ENCODE measurements at places on chromosomes 7 and 10. TPM values are rescaled to one million over a fixed set of nuclear protein-coding genes. Genes with fewer than 3 reads are reported as not detected.
A peak's percentile ranks its signal among the peaks of the same experiment; 100 is the strongest.

DNA sequence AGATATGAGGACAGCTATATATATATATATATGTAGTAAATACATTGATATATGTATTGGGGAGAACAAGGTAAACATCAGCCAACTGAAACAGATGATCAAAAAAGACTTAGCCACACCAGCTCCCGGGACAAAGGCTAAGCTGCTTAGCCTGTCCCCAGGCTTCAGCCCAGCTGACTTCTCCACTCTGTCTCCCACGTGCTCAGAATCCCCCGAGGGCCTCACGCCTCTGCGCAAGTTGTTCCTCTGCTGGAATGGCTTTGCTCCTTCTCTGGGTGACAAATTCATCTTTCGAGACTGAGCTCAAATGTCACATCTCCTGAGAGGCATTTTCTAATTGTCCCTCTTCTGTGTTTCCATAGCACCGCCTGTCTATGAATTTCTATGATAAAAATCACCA is 8.6 kb upstream of the INSIG1 start:
- DNase-seq: no peak

GRCh38 chr7:3109311-3109915 is 65.7 kb upstream of the CARD11 start:
- no peak for DNase-seq

DNA sequence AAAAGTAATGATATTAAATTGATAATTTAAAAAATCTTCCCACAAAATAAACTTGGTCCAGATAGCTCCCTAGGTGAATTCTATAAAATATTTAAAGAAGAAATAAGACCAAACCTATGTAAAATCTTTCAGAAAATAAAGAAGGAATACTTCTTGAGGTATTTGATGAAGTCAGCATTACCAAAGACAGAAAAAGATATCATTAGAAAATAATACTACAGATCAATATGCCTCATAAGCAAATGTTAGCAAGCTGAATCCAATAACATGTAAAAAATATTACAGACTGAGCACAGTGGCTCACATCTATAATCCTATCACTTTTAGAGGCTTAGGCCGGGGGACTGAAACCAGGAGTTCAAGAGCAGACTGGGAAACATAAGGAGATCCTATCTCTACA is 30.0 kb downstream of the TMEM26 start:
- DNase-seq: no peak

Gene AKR1C8
- polyA plus RNA-seq: not detected

DNA sequence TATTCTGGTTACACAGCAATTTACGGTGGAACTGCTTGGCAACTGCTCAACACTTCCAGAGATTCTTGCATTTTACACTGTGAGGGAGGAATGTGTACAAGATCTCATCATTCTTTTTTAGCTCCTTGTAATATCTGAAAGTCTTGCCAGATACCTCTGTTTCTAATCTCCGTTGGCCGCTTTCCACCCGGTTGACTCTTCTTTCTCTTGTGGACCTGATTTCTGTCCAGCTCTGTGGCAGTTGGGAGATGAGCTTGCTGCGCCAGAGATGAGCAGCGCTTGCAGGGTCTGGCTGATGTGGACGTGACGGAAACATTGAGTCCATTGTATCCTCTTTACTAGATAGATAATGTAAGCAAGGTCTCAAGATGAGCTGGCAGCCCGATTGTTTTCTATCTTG is 27.6 kb downstream of the SPAG6 start:
- DNase-seq: no peak

GRCh38 chr10:71357792-71358265 is 38.8 kb downstream of the SLC29A3 start:
- DNase-seq: no peak

GRCh38 chr10:413662-414071 is 275.8 kb downstream of the DIP2C start:
- DNase-seq: no peak

Gene HACD1
- 0.78 TPM for polyA plus RNA-seq

- no peak for DNase-seq
These were observed 26.2 kb downstream of the HIBADH start for GRCh38 chr7:27636326-27637006.

DNA sequence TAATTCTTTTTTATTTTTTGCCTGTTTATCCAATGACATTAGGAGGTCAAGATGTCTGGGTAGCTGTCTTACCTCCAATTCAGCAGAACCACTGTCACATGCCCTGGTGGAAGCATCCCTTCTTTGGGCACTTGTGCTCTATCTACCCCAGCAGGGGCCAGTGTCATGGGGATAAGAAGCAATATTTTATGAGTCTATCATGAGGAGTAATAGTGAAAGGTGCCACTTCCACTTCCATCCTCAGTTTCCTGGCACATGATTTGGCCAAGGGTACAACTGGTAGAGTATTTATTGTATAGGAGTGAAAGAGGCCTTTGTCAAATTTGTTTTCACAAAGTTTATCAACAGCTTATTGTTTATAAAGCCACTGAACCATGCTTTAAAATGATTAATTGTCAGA is 112.5 kb downstream of the CCDC71L start:
- DNase-seq: no peak

- DNase-seq: no peak
These were observed 42.3 kb downstream of the PRKCQ start for GRCh38 chr10:6537770-6538169.

Gene FAM24B
- 4.8 TPM for polyA plus RNA-seq

DNA sequence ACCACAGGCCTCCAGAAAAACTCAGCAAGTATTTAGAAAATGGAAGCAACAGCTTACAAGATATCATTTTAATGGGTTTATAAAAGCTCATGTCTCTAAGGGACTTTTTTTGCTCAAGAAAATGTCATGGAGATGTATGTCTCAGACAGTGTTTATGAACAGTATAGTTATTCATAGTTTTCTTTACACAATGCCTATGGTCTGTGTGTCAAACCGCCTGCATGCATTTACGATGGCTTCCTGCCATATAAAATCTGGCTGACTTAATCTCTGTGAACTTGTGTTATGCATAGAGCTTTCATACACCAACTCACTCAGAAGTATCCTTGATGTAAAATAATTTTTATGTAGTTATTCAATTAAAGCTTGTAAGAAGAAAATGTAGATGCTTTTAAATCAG is 1314.2 kb upstream of the LRRTM3 start:
- DNase-seq: no peak

Gene VWA2
- not detected for polyA plus RNA-seq

DNA sequence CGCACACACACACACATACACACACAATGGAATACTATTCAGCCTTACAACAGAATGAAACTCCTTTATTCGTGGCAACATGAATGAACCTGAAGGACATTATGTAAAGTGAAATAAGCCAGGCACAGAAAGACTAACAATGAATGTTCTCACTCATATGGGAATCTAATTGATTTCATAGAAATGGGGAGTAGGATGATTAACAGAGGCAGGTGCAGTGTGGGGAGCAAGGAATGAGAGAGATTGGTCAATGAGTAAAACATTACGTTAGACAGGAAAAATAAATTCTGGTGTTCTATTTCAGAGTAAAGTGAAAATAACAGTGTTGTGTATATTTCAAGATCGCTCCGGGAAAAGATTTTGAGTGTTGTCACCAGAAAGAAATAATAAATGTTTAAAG is 694.5 kb downstream of the NXPH1 start:
- DNase-seq: no peak

Gene CLRN3
- not detected for polyA plus RNA-seq

Gene SEMA3D
- polyA plus RNA-seq: 0.16 TPM

Gene TMEM270
- not detected for polyA plus RNA-seq

GRCh38 chr10:29648983-29649268 is 14.2 kb upstream of the SVIL start:
- DNase-seq: no peak

GRCh38 chr10:124153023-124153826 is 59.8 kb upstream of the CHST15 start:
- peak; percentile 65 for DNase-seq

Gene KIAA1217
- polyA plus RNA-seq: 2.3 TPM

GRCh38 chr10:76126607-76127527 is 695.4 kb downstream of the LRMDA start:
- no peak for DNase-seq

Gene CDH23
- 0.12 TPM for polyA plus RNA-seq

DNA sequence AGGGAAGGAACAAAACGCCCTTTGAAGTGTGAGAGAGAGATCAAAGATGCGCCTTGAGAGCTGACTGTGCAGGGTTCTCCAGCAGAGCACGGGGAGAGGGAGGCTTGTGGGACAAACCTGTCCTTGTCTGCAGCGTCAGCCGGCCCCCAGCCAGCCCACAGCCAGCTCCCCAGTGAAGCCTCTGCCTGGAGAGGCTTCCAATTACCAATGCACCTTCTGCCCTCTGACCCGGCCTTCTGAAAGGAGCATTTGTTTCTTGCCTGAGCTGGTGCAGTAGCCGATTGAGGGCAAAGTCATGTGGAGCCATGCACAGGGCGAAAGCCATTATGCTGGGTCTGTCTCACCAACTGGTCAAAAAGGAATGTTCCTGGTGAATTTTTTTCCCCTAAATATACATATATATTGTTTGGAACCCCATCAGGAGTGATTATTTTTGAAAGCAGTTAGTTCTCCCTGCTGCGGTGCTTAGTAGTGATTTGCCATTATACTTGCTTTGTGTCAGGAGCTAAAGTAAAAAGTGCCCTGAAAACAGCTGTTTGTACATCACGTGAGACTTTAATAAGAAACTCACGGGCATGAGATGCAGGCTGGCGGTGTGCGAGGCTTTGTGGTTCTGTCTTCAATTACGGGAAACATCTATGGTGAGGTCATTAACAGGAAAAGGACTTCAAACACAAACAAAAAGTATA is 268.6 kb downstream of the KLF6 start:
- no peak for DNase-seq

GRCh38 chr7:141847996-141848395 is 6.7 kb upstream of the PRSS37 start:
- DNase-seq: no peak

- DNase-seq: no peak
These were observed 45.0 kb downstream of the ZCCHC24 start for GRCh38 chr10:79400146-79401004.

GRCh38 chr7:26370011-26370410 is 78.3 kb downstream of the SNX10 start:
- DNase-seq: no peak

DNA sequence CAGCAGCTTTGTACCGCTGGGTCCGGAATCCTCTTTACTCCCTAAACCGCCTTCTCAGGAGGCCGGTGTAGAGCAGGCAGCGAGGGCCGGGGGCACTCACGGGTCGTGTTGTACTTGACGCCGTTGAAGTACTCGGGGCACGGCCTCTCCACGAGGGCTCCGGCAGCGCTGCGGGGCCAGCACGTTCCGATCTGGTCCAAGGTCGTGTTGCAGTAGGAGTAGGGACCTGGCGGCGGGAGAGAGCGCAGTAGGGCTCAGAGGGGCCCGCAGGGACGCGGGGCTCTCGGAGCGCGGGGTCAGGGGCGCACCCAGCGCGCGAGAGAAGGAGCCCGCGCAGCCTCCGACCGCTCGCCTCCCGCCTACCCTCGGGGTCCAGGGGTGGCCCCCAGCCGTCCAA is 443 bp downstream of the CRHR2 start:
- no peak for DNase-seq

GRCh38 chr10:43053825-43054224 is 23.0 kb upstream of the RET start:
- no peak for DNase-seq

GRCh38 chr10:61992059-61992460 is 90.6 kb downstream of the ARID5B start:
- no peak for DNase-seq

GRCh38 chr7:87941138-87941537 is 7.1 kb downstream of the ADAM22 start:
- DNase-seq: no peak

Gene UTF1
- not detected for polyA plus RNA-seq

DNA sequence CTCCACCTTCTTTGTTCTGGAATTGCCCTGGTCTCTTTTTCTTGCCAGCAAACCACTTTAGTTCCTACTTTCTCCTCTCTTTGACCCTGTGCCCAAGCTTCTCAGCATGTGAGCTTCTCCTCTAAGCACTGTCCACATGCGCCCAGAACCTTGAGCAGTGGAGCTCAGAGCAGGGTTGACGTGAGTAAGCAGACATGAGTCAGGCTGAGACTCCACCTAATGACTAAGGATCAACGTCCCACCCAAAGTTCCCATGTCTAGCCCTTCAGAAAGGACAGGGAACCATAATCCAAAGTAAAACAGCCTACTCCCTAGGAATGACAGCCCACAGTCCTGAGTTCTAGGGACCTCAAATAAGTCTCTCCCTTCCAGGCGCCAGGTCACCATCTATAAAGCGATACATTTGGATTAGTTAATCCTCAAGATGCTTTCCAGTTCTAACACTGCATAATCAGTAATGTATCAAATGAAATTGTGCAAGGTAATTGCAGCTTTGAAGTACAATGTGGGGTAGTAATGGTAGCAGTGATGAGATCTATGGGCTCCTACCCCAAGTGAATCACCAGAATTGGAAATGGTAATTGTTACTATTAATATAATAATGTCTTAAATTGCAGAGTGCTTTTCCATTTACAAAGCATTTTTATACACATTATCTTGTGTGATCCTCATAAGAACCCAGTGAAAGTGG is 44.5 kb downstream of the KCNMA1 start:
- no peak for DNase-seq

DNA sequence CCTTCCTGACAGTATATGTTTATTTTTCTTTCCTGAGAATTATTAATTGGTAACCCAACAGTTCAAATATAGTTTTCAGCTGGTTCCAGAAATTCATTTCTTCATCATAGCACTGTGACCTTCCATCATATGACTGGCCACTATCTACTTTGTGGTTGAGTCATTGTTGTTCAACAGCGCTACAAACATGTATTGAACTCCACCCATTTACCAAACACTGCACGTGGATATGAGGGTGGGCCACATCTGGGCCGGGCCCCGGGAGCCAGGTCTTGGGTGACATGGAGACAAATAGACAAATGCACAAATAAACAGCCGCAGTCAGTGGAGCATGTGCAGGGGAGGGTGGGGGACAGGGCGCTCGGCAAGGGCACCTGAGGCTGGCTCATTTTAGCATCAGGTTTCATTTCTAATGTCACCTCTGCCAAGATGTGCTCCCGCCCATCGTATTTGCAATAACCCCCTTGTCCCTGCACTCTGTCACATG is 24.0 kb upstream of the EEPD1 start:
- DNase-seq: no peak

Gene MMD2
- polyA plus RNA-seq: not detected

DNA sequence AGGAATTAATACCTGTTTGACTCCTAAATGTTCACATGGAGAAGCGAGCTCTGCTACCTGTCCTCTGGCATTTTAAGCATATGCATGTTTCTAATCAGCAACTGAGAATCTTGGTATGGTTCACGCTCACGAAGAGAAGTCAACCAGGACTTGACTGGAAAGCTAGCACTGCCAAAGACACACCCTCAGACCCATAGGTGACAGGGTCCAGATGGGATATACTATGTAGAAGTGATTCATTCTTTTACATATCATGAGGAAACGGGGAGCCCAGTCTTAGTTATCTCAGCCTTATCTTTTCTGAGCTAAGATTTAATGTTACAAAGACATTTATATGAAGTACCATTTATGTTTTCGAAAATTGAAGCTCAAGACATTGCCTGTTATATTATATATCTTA is 313.0 kb downstream of the DOCK4 start:
- no peak for DNase-seq

DNA sequence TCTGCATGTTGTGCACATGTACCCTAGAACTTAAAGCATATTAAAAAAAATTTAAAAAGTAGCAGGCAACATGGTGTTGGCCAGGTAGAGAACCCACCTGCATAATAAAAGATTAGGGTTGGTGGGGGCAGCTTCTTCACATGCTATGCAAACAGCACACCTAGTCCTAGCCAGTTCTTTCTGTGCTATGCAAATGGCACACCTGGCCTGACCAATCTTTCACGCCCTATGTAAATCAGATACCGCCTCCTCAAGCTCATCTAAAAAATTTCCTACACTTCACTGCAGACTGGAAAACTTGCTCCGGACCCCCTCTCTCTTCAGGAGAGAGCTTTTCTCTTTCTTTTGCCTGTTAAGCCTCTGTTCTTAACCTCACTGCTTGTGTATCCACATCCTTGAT is 14.5 kb upstream of the PIP start:
- DNase-seq: no peak
